ENCODE measurements at places on chromosomes 1 and 21.

DNA sequence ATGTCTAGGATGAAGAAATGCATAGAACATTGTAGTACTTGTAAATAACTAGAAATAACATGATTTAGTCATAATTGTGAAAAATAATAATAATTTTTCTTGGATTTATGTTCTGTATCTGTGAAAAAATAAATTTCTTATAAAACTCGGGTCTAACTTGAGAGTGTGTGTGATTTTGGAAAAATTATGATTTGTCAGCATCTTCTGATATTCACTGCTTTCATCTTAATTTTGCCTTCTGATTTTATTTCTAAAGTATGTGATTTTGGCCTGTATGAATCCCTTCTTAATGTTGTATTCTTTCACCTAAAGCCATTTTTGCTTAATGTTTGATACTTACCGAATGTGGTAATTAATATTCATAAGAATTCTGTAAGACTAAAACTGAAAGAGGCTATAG lies 14.3 kb downstream of the IFI44 start:
- DNase-seq: no peak

DNA sequence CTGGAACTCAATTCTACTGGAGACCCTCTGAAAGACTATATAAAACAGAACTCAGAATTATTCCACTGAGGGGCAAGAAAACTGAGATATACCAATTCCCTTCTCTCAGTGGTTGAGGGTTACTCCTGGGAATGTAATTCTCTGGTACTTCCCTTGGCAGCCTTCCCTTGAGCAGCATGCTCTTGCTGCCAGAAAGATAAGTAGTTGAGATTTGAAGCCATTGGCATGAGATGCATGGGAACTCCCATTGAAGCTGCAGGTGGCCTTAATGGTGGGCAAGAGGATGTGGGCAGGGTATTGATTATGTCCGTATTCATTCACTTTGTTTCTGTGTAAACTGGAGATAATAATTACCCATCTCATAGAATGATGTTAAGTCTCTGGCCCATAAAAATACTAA lies 28.6 kb upstream of the C1orf185 start:
- DNase-seq: no peak

DNA sequence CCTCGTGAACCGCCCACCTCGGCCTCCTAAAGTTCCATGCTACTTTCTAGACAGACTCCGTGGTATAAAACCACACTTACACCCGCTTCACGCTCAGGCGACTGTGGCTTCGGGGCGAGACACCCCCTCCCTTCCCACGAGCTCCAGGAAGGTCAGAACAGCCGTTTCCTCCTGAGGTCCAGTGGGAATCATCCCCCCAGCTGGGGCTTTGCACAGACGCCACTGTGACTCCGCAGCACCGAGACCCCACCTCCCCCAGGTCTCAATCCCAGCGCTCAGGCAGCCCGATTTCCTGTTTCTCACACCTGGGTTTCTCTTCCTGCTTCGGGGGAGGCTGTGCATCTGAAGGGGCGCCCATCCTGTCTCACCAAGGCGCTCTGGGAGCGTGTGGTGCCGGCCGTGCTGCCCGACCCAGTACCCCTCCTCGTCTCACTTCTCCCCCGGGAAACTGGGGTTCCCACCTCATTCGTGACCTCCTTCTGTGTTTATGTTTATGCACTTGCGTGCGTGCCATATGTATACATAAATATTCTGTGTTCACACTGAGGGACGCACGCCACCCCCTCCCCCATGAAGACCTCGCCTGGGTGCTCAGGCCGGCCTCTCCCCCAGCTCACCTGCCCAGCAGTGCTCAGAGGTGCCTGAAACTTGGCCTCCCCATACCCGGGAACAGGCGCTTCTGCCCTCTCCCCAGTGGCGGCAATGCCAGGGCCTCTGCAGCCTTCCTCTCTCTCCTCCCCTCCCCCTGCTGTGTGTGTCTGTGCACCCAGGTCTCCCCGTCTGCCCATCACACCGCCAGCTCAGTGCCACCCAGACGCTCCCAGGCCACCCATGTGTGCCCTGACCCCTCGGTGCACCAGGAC lies 14.6 kb downstream of the SLC35E2B start:
- DNase-seq: peak; percentile 48

GRCh38 chr1:101905283-101905835 lies 91.4 kb downstream of the OLFM3 start:
- no peak for DNase-seq

DNA sequence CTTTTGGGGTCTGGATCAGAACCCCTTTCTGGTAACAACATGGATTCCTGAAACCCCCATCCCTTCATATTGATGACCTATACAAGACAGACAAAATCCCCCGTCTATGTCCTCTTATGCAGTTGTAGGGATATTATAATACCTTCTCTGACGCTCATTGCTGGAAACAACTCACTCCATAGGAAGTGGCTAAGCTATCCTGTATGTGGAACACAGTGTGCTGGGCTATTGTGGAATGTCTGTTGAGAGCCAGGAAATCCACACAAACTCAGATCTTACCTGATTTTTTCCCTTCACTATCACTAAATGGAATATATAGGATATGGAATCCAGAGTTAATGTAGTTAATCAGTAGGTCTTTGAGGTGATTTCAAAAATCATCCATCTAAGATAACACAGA lies 17.7 kb upstream of the PIK3R3 start:
- no peak for DNase-seq

DNA sequence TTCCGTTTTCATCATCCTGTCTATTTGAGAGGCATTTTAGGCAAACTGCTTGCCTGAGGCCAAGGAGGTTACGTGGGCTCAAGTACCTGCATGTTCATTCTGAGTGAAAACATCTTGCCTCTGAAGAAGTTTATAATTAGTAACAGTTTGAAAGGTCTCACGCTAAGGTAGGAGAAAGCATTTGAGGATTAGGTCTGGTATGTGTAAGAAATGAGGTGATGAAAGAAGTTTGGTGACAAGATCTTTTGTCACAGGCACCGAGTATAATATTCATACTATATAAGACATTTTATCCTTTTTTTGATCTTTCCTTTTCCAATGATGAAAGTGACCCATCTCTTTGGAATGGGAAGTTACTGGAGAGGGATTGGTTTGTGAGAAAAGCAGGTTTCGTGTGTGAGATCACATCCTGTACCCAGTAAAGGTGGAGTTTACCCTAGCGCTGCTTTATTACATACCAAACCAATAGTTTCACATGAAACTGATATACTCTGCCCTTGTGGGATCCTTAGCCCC lies 98.7 kb upstream of the PDC start:
- no peak for DNase-seq

DNA sequence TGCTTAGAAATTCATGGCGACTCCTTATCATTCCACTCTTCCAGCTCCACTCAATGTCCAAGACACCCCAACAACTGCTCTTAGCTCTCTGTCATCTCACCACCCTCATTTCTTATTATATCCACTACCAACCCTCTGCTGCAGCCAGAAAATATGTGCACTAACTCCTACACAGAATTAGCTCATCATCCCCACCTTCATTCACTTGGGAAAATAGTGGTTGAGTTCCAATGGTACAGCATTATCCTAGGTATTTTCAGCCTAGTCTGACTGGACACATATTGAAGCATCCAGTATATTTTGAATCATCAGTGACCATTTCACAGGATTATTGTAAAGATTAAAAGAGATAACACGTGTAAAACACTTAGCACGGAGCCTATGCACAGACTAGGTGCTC lies 16.7 kb upstream of the VSIG8 start:
- DNase-seq: no peak

- peak; percentile 73 for DNase-seq
Observed at GRCh38 chr1:100896481-100896982, 642 bp downstream of the SLC30A7 start.

- peak; percentile 62 for DNase-seq
Observed at GRCh38 chr21:34836103-34836932, 167.5 kb downstream of the CLIC6 start.

- no peak for DNase-seq
Observed at GRCh38 chr1:35112668-35113067, 33.5 kb downstream of the ZMYM1 start.

DNA sequence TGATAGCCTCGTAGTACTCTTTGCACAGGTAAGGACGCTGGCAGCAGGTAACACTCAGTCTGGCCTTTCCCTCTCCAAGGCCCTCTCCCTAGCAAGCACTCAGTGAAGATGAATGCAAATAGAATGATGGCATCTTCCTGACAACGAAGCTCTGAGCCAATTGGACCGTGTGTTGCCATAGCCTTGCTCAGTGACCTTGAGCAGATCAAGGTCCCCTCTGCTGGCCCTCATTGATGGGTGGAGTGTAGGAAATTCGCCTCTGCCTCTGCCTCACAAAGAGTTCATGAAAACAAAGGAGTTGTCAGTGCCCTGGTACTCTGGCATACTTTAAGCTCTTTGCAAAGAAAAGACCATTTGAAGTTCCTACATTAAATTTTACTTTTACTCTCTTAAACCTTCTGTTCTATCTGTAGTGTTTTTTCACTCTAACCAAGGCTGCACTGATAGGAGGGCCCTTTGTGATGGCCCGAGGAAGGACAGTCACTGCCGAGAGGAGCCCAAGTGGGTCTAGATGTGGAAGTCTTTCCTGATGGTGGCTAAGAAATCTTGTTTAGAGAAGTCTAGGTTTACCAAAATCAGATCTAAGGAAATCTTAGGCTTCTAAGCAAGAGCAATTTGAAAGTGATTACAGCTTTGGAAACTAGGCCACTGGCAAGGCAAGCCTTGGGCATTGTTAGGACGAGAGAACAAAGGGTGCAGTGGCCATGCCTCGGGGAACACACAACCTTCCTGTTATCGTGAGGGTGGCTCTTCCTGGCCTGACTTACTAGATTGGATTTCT lies 38.2 kb downstream of the SMYD2 start:
- DNase-seq: no peak
